ENCODE measurements at places on chromosomes 5 and 9.

- DNase-seq = no peak
Measured at GRCh38 chr9:84586662-84587061, 82.9 kb upstream of the NTRK2 start.

GRCh38 chr5:56126487-56127179 lies 106.5 kb downstream of the ANKRD55 start:
- no peak for DNase-seq

GRCh38 chr9:108142504-108143201 lies 653.1 kb upstream of the KLF4 start:
- DNase-seq = peak; percentile 72

DNA sequence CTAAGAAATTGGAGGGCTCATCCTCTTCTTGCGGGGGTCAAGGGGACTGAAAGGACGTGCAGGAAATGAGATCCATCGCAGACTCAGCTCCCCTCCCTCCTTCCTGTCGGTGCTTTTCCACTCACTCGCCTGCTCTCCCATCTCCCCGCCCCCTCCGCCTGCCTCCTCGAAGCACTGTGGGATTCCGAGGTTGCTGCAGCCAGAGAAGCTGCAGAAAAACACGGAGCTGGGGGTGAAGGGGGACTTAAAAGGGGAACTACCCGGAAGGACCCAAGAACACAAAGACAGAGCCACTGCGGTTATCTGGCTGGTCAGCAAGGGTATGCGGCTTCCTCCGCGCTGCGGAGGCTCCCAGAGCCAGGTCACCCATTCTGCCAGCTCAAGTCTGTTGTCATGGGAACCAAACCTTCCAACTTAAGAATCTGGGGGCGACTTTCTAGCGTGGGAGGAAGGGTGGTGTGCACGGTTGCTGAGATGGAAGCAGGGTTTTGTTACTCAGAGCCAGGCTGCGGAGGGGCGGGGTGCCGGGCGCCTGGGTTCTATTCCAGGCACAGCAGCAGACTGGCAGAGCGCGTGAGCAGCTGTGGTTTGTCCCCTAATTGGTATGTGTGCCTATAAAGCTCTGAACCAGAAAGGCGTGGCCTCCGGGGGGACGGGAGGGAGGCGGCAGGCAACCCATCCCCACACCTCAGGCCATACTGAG lies 24.9 kb downstream of the PCDHGC5 start:
- DNase-seq = peak; percentile 91

- no peak for DNase-seq
Measured at GRCh38 chr9:122251351-122251750, 13.3 kb downstream of the RBM18 start.

- DNase-seq = no peak
Measured at GRCh38 chr5:32342656-32343055, 29.9 kb upstream of the MTMR12 start.

Data from dorsolateral prefrontal cortex (tissue), 122 donors.